ENCODE measurements at places on chromosomes 5 and 9.

DNA sequence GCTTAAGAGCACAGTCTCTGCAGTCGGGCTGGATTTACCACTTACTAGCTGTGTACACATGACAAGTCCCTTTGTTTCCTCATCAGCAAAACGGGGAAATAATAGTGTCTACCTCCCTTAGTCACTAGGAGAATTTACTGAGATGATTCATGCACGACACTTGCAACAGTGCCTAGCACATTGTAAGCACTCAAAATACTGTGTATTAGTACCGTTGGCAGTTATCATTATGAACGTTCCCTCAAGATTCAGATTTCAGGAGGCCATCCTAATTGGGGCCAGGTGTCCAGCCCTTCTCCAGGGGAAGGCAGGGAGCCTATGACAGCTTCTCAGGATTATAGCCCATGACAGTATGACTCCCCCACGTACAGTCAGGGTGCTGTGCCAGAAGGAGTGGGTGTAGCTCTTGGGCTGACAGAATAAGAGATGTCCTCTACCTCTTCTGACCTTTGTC lies 164.3 kb downstream of the DOCK2 start:
- DNase-seq = no peak

GRCh38 chr5:139828207-139828895 lies 32.7 kb downstream of the PSD2 start:
- no peak for DNase-seq

- DNase-seq = no peak
These were observed 51.4 kb upstream of the NCS1 start for GRCh38 chr9:130120832-130121231.

DNA sequence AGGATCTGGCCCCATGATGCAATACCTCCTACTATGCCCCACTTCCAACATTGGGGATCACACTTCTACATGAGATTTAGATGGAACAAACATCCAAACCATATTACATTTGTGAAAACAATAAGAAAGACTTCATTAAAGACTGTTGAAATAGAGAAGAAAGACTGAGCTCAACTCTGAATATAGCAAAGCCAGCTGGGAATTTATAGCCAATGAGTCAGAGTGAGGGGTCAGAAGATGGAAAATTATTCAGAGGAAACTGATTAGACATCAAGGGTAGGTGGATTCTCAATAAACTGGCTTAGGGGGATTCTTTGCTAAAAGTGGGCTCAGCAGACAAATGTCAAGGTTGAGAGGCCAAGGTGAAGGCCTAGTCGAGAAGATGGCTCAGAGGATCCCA lies 25.6 kb downstream of the BTF3 start:
- DNase-seq = no peak

DNA sequence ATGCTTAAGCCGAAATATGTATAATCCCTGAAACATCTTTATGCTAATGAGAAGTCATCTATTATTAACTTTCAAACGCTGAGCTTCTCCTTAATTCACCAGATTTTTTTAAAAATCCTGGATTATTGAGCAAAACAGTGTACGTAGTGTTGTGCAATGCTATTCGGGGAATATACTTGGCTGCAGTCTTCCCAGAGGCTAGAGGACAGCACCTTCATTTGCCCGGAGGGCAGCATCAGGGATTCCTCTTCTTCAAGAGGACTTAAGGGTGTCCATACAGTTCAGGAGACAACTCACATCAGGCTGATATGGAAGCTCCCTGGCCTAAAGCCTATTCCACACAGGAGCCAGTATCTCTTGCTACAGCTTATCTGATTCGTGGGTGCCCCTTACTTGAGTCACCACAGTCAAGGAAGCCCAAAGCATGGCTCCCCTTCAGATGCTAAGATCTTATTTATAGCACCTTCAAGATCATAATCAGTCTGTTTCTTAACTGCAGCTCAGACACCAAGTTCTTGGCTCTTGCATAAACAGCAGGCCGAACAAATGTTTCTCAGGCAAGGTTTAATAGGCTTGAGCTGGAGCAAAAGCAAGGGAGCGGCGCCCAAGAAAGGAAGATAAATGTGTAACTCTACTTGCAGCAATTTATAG lies 29.4 kb downstream of the NUTM2F start:
- DNase-seq = no peak

Data from GM12878 (cell line).